AG08395 (cell line): ENCODE measurements at places on chromosomes 12 and 14.

GRCh38 chr12:131101703-131102492 lies 148.2 kb downstream of the ADGRD1 start:
- no peak for DNase-seq

DNA sequence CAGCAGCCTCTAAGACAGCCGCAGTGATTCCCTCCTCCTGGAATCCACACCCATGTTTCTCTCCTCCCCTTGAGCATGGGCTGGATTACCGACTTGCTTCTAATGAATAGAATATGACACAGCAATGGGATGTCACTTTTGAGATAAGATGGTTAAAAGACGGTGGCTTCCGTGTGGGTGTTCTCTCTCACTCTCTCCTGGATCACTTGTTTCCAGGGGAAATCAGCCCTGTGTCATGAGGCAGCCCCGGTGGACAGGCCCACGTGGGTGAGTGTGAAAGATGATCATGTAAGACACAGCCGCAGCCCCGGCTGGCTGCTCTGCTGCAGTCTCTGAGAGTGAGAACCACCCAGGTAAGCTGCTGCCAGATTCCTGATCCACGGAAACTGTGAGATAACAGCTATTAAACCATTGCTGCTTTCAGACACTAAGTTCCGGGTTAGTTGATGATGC lies 10.7 kb downstream of the MOAP1 start:
- DNase-seq = peak; percentile 4

DNA sequence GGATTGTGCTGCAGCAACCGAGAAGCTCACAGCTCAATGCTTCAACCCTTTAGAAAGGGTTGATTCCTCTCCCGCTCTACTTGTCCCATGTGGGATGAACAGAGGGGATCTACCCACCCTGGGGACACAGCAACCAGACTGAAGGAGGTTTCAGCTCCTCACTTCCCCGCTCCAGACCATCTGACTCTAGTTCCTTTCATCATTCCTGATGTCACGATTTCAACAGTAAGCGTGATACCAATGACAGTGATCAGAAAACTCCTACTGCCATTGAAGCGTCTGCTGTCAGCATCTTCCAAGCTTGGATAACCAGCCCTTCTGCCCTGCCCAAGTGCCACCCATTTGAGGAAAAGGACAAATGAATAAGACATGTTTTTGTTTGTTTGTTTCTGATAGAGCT lies 14.3 kb downstream of the SERPINA1 start:
- no peak for DNase-seq

GRCh38 chr12:108801736-108802100 lies 55.7 kb downstream of the SSH1 start:
- peak; percentile 54 for DNase-seq

GRCh38 chr14:21680072-21680471 lies 6.5 kb upstream of the OR4E1 start:
- no peak for DNase-seq

GRCh38 chr12:46725332-46725731 lies 100.5 kb downstream of the SLC38A4 start:
- DNase-seq = no peak

GRCh38 chr14:69716478-69717187 lies 50.3 kb upstream of the SRSF5 start:
- DNase-seq = peak; percentile 80

DNA sequence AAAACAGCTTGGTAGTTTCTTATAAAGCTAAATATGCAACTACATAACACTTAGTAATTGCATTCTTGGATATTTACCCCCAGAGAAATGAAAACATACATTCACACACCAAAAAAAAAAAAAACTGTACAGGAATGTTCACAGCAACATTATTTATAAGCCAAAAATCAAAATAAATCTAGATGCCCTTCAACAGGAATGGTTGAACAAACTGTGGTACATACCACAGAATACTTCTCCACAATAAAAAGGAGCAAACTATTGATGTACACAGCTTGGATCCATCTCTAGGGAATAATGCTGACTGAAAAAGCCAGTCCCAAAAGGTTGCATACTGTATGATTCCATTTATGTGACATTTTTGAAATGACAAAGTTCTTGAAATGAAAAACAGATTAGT lies 62.1 kb upstream of the SLC38A4 start:
- no peak for DNase-seq
